Naive thymus-derived CD8-positive, alpha-beta T cell (primary cell): ENCODE measurements at places on chromosomes 12 and 14. TPM values are rescaled to one million over a fixed set of nuclear protein-coding genes. Genes with fewer than 3 reads are reported as not detected.
A peak's percentile ranks its signal among the peaks of the same experiment; 100 is the strongest.

DNA sequence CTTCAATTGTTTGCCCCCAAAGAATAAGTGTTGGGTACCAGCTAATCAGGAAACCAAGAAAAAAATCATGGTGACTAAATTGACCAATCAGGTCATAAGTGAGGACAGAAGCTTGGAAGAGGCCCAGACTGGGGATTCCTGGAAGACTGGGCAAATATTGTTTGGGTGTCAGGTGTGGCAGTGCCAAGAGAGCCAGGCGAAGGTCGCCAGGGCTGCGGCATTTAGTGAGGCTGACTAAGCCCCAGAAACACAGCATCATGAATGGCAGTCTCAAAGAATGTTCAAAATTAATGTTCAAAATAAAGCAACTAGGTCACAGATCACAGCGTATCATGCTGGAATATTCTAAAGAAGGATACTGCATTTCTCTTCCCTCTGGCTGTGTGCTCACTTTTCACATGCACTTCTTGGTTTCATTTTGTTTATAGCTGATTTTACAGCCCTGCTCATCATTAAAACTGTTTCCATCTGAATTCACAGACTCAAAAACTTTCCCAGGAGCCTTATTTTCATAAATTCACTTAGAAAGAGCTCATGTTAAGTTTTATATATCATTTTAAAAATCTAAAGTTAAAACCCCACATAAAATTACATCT, 85.3 kb upstream of the OVCH1 start:
- no peak overlapping the region for H3K27ac ChIP-seq
- H3K27me3 ChIP-seq = no peaks in the 10 kb centered on the region
- no peak overlapping the region for H3K4me3 ChIP-seq

- no peaks in the 10 kb centered on the region for H3K36me3 ChIP-seq
- peak overlapping the region; percentile 82 for H3K4me3 ChIP-seq
- H3K27ac ChIP-seq = peak overlapping the region; percentile 100
- peak; percentile 39 for DNase-seq
These were observed 5.0 kb downstream of the CRIP2 start for GRCh38 chr14:105479431-105480158.

GRCh38 chr14:51336734-51337133, 96.7 kb downstream of the TMX1 start:
- peaks cover 13% of the 10 kb centered on the region for H3K27me3 ChIP-seq
- no peak for DNase-seq
- no peaks in the 10 kb centered on the region for H3K36me3 ChIP-seq

DNA sequence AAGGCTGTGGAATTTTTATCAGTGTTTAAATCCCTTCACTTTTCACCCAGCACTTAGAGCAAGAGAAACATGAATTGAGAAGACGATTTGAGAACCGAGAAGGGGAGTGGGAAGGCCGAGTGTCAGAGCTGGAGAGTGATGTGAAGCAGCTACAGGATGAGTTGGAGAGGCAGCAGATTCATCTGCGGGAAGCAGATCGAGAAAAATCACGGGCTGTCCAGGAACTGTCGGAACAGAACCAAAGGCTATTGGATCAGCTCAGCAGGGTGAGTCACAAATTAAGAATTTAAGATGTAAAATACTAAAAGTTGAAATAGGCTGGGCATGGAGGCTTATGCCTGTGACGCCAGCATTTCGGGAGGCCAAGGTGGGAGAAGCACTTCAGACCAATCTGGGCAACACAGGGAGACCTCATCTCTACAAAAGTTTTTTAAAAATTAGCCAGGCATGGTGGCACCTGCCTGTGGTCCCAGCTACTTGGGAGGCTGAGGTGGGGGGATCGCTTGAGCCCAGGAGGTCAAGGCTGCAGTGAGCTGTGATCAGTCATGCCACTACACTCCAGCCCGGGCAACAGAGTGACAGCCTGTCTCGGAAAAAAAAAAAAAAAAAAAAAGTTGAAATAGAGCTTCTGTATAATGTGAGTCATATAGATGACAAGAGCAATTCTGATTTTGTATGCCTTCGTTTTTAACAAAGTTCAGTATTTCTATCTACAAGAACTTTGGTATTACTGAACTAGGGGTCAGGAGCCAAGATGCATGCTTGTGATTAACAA, 9.6 kb downstream of the BICDL1 start:
- H3K36me3 ChIP-seq = peaks cover 6% of the 10 kb centered on the region
- peak overlapping the region; percentile 69 for H3K27ac ChIP-seq
- H3K4me3 ChIP-seq = no peak overlapping the region
- H3K27me3 ChIP-seq = no peaks in the 10 kb centered on the region
- DNase-seq = no peak

The KRT6A gene
- total RNA-seq = not detected

DNA sequence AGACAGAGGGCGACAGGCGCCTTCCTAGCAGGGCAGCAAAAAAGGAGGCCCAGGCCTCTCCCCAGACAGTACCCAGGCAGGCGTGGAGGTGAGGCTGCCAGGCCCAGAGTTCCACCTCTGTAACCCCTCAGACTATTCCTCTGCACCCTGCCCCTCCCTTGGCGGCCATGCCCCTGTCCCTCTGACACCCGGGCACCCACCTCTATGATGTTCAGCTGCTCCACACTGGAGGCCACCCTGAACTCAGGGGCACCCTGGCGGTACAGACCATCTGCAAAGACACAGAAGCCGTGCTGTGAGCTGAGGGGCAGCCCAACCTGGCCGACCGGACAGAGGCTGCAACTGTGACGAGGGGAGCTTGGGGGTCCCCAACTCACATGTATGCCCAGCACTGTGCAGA, 20.1 kb downstream of the ARL6IP4 start:
- no peaks in the 10 kb centered on the region for H3K4me1 ChIP-seq
- H3K27ac ChIP-seq = no peak overlapping the region
- peaks cover 19% of the 10 kb centered on the region for H3K36me3 ChIP-seq
- DNase-seq = no peak

The KRT76 gene
- total RNA-seq = not detected

The PLCZ1 gene
- not detected for total RNA-seq

GRCh38 chr12:120705618-120706017, 4.6 kb upstream of the UNC119B start:
- peaks cover 6% of the 10 kb centered on the region for H3K4me1 ChIP-seq
- peaks cover 27% of the 10 kb centered on the region for H3K36me3 ChIP-seq
- no peaks in the 10 kb centered on the region for H3K27me3 ChIP-seq
- no peak for DNase-seq
- no peak overlapping the region for H3K4me3 ChIP-seq
- no peak overlapping the region for H3K27ac ChIP-seq
